ENCODE measurements at places on chromosomes 3 and 15.

DNA sequence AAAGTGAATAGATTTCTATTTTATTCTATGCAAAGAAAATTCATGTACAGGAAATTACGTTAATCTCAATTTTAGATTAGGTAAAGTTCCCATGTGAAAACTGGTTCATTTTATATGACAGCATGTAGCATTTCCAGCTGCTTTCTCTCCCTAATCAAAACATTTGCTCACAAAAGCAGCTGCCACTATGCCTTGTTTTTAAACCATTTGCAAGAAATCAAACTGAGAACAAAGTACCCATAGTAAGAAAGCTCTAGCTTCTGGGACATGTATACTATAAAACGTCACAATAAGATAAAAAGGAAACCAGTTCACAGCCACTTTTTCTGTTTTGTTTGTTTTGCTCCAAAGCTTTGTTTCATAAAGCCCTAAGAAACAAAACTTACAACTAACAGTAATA lies 5.0 kb upstream of the CRYBG3 start:
- DNase-seq, result no peak

GRCh38 chr15:99917252-99917651 lies 184.0 kb upstream of the LYSMD4 start:
- no peak for DNase-seq

- DNase-seq, result peak; percentile 45
Observed at GRCh38 chr3:184750349-184751083, 38.7 kb upstream of the MAGEF1 start.

DNA sequence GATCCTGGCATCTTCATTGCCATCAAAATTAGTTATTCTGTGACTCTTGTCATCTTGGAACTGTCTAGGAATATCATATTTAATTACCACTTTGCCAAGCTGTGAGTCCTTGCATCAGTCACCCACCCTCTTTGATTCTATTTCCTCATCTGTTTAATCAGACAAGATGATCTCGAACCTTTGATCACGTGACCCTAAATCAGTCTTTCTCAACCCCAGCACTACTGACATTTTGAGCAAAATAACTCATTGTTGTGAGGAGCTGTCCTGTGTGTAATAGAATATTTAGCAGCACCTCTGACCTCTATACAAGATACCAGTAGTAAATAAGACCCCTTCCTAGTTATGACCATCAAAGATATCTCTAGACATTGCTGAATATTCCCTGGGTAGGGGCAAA lies 343.4 kb upstream of the ARPP21 start:
- DNase-seq, result no peak

GRCh38 chr3:100730524-100730923 lies 21.2 kb downstream of the TFG start:
- no peak for DNase-seq

DNA sequence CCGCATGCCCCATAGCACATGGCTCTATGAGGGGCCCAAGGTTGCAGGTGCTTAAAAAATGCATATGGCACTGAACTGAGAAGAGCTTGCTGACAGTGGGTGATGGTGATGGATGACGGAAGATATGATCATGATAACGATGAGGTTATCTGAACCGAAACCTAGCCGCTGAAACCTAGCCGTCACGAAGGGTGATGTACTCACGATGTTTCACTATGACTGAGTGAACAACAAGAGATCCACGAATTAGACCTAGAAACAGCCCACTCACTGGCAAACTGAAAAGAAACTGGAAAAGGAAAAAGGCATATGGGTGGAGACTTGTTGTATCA lies 57.6 kb upstream of the BCL6 start:
- DNase-seq, result no peak

DNA sequence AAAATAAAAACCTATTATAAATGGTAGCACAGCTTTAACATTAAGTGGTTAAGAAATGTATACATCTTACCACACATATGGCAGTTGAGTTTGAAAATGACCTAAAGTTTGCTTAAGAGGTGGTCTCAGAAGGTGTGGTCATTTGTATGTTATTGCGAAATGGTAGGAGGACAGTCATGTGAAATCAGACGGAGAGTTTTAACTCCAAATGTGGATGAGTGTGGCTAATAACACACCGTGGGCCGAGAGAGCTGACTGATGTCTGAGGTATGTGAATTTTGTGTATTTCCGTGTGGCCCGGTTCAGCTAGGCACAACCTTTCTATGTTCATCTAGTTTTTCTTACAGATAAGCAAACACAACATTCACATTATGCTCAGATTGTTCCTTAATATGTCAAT lies 71.9 kb downstream of the ARNT2 start:
- DNase-seq, result peak; percentile 47

GRCh38 chr3:58492494-58492905 lies 604 bp downstream of the KCTD6 start:
- peak; percentile 41 for DNase-seq

DNA sequence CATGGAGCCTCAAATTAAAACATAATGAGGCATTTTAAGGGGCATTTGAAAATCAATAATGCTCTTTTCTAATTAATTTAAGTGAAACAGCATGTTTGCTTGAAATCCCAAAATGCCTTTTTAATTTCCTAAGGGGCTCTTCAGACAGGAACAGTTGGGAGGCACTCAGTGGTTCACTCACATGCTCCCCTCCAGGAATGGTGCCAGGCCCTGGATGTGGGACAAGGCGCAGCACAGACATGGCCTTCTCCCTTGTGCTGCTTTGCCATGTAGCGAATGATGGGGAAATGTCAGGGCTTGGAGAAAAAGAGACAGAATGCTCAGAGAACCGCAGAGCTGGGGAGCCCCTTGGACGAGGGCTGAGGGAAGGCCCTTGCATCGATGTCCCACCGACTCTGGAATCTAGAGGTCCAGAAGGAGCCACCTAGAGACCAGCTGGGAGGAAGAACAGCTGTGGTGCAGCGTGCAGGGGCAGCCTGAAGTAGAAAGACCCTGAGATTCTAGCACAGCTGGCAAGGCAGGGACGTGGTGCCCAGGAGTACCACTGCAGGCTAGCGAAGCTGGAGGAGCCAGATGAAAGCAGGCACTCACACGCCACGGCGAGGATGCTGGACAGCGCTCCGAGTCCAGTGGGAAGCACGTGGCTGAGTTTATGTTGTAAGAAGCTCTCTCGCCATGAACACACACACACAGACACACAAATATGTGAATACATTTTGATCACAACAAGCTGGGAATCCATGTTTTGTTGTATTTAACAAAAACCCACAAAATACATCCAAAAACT lies 27.0 kb downstream of the NSMCE3 start:
- DNase-seq, result no peak

- DNase-seq, result no peak
Observed at GRCh38 chr15:90765966-90766365, 48.8 kb downstream of the BLM start.

GRCh38 chr3:69423463-69424155 lies 37.7 kb upstream of the FRMD4B start:
- no peak for DNase-seq

DNA sequence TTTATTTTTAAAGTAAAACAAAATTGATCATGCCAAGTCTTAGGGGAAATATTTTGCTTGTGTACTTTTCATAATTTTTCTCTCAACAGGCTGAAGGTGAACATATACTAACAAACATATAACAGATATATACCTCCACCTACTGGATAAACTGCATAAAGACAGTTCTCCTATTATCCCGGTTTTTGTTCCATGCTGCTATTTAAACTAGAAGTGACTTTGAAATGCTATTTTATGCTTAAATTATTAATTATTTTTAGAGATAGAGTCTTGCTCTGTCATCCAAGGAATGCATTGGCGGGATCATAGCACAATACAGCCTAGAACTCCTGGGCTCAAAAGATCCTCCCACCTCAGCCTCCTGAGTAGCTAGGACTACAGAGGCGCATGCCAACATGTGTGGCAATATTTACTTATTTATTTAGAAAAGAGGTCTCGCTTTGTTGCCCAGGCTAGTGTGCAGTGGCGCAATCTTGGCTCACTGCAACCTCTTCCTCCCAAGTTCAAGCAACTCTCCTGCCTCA lies 49.8 kb downstream of the ST3GAL6 start:
- no peak for DNase-seq

DNA sequence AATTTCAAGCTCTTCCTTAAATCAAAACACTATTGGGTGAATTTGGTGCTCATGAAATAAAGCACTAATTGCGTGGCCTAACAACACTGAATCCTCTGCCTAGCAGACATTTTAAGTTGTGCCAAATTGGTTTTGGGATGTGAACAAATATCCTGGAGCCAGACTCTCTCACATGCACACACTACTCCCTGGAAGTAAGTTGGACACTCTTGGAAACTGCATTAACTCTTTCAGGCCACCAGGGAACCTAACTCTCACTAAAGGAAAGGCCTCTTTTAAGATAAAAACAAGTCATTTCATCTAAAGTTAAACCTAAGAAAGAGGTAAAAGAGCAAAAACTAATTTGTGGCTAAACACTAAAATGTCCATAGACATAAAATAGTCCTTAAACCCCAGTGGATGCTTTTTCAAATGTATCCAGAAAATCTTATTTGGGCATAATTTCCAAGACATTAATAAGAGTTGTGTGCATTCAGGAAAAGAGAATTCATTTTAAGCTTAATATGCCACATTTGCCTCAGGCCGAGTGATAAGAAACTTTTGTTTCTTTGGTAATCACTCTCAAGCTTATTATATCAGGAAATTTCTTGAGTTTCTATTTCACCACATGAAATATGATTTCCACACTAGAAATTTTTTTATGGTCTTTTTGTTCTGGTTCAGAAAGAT lies 61.8 kb downstream of the ZBTB20 start:
- no peak for DNase-seq

DNA sequence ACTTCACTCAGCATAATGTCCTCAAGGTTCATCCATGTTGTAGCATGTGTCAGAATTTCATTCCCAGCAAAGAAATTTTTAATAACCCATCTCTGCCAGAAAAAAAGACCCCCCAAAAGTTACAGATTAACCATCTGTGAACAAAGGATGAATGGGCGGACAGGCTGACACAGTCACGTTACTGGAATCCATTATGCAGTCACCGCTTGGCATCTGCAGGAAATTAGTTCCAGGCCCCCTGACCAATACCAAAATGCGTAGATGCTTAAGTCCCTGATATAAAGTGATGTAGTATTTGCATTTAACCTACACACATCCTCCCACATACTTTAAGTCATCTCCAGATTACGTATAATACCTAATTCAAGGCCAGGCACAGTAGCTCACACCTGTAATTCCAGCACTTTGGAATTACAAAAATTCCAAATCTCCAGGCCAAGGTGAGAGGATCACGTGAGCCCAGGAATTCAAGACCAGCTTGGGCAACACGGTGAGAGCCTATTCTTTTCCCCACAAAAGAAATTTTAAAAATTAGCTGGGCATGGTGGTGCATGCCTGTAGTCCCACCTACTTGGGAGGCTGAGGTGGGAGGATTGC lies 1.5 kb upstream of the SLC12A8 start:
- DNase-seq, result no peak

GRCh38 chr3:17852217-17852616 lies 109.8 kb upstream of the TBC1D5 start:
- no peak for DNase-seq

DNA sequence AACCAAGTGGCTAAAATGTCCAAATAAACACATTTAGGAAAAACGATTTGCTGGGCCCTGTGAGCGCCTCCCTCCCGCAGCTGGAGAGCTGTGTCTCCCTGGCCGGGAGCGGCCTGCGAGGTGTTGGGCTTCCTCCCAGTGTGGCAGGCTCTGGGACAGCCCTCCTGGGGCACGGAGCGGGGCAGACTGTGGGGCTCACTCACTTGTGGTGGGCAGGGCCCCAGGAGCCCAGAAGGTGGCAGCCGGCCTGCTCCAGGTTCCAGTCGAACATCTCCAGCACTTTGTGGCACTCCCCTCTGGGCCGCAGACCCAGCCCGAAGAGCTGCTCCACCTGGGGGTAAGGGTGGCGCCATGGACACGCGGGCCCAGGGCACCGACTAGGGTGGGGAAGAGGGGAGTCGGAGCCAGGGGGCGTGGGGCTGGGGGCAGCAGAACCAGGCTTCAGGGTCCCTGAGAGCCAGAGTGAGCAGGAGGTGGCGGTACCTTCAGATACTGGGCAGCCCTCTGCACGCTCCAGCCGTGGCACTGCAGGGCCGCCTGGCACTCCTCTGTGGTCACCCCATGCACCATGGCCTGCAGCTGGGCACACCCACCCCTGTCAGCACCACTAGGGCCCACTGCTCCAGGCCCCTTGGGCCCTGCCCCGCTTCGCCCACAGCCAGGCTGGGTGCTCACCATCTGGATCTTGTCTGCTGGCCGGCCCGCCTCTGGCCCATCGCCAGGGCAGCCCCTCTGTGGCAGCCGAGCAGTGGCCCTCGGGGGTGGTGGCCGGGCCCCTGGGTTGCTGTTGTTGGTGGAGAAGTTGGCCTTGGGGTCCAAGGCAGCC lies 41.5 kb downstream of the TNK2 start:
- no peak for DNase-seq

DNA sequence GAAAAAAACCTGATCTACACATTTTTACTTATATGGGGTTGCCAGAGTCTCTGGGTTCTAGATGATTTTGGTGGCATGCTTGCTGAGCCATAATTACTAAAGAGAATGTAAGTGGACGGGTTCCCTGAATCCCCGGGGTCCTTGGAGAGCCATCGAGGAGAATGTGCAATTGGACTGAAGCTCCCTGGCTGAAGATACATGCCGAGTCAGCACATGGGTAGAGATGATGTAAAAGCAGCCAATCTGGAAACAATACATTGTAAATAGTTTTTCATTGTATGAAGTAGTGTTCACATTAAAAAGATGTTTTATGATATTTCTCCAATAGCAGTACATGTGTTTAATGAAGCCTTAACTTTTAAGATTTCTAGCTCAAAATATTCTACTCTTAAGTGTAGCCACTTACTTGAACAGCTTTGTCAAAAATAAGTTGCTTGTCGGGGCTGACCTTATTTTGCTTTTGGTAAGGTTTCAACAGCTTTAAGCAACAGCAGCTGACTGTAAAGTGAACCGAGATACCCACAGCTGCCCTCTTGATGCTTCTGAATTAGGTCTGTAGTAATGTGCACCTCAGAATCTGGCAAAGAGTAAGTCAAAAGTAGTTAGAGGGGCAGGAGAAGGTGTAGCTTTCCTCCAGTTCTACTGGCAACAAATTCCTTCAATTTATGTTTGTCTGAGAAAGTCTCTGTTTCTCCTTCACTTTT lies 205.7 kb downstream of the PLCL2 start:
- no peak for DNase-seq

GRCh38 chr3:51391566-51392354 lies 675 bp downstream of the RBM15B start:
- no peak for DNase-seq

DNA sequence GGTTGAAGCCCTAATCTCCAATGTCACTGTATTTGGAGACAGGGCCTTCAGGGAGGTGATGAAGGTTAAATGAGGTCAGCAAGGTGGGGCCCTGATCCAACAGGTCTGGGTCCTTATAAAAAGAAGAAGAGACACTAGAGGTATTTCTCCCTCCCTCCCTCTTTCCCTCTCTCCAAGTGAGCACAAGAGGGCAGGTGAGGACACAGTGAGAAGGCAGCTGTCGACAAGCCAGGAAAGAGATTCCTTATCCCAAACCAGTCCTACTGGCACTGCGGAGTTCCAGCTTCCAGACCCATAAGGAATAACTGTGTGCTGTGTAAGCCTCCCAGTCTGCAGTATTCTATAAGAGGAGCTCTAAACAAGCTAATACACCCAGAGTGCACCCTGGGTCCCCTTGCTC lies 134.7 kb downstream of the ADAMTS17 start:
- no peak for DNase-seq

Measured in NCI-H526 (cell line).